ENCODE measurements at places on chromosomes 6 and 20. TPM values are rescaled to one million over a fixed set of nuclear protein-coding genes. Genes with fewer than 3 reads are reported as not detected.
A peak's percentile ranks its signal among the peaks of the same experiment; 100 is the strongest.

DNA sequence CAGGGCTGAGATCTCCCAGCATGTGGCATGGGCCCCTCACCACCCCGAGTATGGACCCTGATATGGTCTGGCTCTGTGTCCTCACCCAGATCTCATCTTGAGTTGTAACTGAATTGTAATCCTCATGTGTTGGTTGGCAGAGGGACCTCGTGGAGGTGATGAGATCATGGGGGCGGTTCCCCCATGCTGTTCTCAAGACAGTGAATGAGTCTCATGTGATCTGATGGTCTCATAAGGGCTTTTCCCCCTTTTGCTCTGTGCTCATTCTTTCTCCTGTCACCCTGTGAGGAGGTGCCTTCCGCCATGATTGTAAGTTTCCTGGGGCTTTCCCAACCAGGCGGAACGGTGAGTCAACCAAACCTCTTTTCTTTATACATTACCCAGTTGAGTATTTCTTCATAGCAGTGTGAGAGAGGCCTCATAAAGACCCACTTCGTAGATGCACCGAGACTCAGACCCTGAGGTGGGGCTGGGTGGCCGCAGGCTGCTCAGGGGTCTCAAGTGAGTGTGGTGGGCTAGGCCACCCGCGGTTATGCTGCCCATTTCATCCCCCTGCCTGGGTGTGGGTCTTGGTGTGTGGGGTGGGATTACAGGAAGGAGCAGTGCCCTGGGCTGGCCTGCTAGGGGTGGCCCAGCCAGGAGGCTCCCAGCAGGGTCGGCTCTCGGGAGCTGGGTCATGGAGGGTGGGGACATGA, 26.2 kb upstream of the GATA5 start:
- DNase-seq: peak; percentile 32

GRCh38 chr6:117346142-117346930, 79.4 kb downstream of the ROS1 start:
- no peak for DNase-seq

The PTCHD4 gene
- not detected for total RNA-seq

DNA sequence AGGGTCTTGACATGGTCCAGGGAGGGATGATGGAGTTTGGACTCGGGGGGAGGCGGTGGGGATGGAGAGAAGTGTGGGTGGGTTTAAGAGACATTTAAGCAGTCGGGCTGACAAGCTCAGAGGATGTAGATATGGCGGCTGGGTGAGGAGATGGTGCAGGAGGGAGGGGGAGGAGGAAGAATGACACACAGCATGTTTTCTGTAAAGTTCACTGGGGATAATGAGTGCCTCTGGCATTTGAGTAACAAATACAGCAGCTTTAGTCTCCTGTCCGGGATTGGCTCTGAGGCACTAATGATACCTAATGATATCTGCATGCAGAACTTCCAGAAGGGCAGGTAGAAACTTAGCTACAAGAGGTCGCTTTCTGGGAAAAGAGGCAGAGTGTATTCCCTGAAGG, 107.8 kb downstream of the DHX35 start:
- no peak for DNase-seq

The SIGLEC1 gene
- not detected for total RNA-seq

The MLN gene
- total RNA-seq: not detected

DNA sequence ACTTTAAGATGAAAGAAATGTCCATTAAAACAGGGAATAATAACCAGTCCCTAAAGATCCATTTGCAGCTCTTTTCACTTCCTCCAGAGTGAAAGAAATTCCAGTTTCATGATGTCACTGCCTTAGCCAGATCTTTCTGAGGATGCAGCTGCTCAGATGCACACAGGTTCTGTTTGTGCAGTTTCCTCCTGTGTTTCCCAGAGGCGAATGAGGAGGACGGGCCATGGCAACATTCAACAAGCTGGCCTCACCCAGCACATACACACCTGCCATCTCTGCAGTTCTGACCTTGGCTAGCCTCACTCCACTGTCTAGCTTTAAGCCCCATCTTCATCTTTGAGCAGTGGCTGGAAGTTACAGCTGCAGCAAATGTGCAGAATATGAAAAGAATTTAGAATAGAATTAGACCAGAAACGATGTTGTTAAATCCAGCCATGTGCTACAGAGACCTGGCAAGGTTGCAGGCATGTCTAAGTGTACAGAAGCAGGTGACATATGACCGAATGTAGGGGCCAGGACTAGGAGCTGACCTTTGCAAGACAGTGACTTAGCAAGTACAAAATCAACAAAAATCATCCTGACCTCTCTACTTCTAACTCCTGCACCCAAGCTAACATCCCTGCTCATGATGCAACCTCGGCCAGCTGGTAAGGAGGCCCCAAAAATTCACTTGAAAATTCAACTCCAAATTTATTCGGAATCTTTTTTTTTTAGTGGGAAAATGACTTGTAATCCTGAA, 35.0 kb downstream of the FAM50B start:
- no peak for DNase-seq

The FILIP1 gene
- not detected for total RNA-seq

DNA sequence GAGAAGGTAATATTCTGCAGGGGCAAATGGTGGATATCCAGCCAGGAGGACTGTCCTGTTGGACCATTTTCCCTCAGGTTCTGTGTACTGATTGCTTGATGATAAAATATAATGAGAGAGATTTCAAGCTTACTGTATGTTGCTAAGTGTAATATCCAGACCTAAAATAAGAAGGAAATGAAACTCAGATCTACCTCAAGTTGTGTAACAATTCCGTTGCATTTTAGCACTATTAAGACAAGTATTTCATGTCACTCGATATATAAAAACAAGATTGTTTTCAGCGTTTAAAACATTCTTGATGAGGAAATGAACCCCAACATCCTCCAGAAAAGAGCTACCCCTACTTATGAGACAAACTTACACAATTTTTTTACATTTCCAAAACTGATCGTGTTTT, 57.2 kb downstream of the RGS17 start:
- DNase-seq: no peak

- no peak for DNase-seq
Measured at GRCh38 chr20:8129211-8129976, 2.7 kb upstream of the PLCB1 start.

DNA sequence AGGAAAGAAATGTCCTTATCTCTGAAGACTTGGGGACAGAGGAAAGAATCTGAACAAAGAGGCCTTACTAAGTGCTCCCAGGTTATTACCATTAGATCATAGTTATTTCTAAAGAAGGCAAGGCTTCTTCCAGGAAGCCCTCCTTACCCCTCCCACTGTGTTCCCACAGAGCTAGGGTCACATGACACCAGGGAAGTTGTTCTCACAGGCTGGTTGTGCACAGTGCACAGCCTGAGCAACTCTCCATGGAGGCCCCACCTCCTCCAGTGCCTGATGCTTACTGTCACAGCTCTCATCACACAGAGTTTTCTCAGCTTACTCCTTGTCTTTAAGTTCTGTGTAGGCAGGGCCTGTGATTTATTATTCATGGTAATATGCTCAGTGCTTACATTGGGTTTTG, 68.9 kb upstream of the SCGN start:
- DNase-seq: no peak

DNA sequence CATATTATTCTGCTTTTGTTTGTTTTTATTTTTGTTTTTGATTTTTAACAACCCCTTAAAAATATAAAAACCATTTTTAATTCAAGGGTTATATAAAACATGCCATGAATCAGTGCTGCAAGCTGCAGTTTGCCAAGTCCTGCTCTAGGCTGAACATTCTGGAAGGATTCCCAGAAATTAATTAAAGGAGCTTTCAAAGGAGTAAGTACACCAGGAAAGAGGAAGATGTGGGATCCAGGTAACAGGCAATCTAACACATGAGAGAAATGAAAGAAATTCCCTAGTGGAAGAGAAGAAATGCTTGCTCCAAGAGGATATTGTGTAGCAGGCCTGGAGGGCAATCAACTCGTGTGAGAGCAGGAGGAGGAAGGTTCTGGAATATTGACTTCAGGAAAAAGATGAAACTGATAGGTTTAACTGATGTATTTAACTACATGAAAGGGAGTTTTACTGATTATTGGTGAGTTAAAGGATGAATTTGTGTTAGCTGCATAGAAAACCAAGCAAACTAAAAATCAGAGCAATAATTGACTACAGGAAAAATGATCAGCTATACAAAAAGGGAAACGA, 146.0 kb upstream of the PHACTR1 start:
- DNase-seq: no peak

DNA sequence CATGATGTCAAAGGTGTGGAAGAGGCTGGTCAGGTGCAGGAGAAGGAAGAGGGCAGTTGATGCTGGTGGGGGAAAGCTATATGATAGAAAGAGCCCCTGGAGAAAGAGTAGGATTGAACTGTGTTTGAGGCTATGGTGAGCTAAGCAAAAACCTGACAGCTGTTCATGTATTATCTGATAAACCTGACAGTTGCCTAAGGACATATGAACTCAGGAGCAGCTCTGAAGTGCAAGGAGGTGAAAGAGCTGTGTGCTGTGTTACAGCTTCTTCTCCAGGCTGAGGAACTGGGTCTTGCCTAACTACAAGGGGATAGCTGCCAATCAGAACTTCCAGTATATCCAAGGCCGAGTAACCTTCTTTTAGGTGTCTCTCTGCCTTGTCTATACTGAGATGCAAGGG, 81.8 kb downstream of the LCA5 start:
- DNase-seq: no peak

GRCh38 chr20:38137441-38138037, 27.5 kb downstream of the TGM2 start:
- no peak for DNase-seq

GRCh38 chr6:111741177-111741952, 131.9 kb downstream of the FYN start:
- no peak for DNase-seq

The IL17F gene
- 0.64 TPM for total RNA-seq

GRCh38 chr6:23175391-23175790, 606.0 kb downstream of the HDGFL1 start:
- no peak for DNase-seq

The HAO1 gene
- total RNA-seq: not detected

GRCh38 chr20:56465997-56466396, 2.4 kb upstream of the RTF2 start:
- DNase-seq: no peak

GRCh38 chr6:149895048-149895590, 2.8 kb downstream of the RAET1E start:
- DNase-seq: no peak

GRCh38 chr6:148883270-148883669, 136.4 kb downstream of the UST start:
- DNase-seq: no peak

- DNase-seq: no peak
Measured at GRCh38 chr6:92495242-92495641, 924.1 kb downstream of the EPHA7 start.

DNA sequence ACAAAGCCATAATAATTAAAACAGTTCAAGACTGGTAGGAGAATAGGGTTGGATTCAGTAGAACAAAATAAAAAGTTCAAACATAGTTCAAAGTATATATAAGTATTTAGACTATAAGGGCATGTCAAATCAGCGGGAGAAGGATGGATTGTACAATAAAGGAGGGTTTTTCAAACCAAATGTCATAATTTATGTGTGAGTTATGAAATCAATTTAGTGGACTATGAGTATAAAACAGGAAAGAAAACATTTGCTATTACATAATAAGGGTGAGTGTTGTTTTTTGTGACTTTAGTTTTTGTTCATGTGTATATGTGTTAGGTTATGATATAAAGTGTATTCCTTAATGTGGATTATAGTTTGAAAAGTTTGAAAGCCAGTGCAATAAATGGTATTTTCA, 10.6 kb downstream of the ORC3 start:
- DNase-seq: no peak

The PPP1R14C gene
- total RNA-seq: not detected
